H1 (cell line): ENCODE measurements at places on chromosomes 6 and 20. TPM values are rescaled to one million over a fixed set of nuclear protein-coding genes. Genes with fewer than 3 reads are reported as not detected.

SULF2 gene
- polyA plus RNA-seq: 15.7 and 29.0 TPM in 2 replicates

MUC21 gene
- not detected in 2 replicates for polyA plus RNA-seq

EYA2 gene
- polyA plus RNA-seq: 1.6 and 2.0 TPM in 2 replicates

WFDC5 gene
- polyA plus RNA-seq: not detected in 2 replicates

ZC2HC1B gene
- not detected in 2 replicates for polyA plus RNA-seq

PROCR gene
- 42.9 and 54.4 TPM in 2 replicates for polyA plus RNA-seq

NEU1 gene
- polyA plus RNA-seq: 65.6 and 72.1 TPM in 2 replicates

C4A gene
- polyA plus RNA-seq: 0.62 and 1.7 TPM in 2 replicates

TMEM200A gene
- 3.8 and 6.2 TPM in 2 replicates for polyA plus RNA-seq

FBXO5 gene
- polyA plus RNA-seq: 11.4 and 13.7 TPM in 2 replicates

SCUBE3 gene
- 0.80 and 1.1 TPM in 2 replicates for polyA plus RNA-seq

ZNF451 gene
- 7.0 and 10.7 TPM in 2 replicates for polyA plus RNA-seq

LY6G5B gene
- 9.5 and 10.6 TPM in 2 replicates for polyA plus RNA-seq

SOX4 gene
- polyA plus RNA-seq: 14.1 and 16.1 TPM in 2 replicates

BTNL2 gene
- not detected in 2 replicates for polyA plus RNA-seq

TBPL1 gene
- 19.5 and 32.5 TPM in 2 replicates for polyA plus RNA-seq

WFDC12 gene
- polyA plus RNA-seq: not detected in 2 replicates

BMP7 gene
- 14.7 and 29.5 TPM in 2 replicates for polyA plus RNA-seq

FKBP5 gene
- polyA plus RNA-seq: 9.3 and 14.3 TPM in 2 replicates

HFE gene
- 0.80 and 1.6 TPM in 2 replicates for polyA plus RNA-seq

HSPA12B gene
- polyA plus RNA-seq: 2.2 and 3.5 TPM in 2 replicates

OR2J1 gene
- polyA plus RNA-seq: not detected in 2 replicates

BNIP5 gene
- not detected in 2 replicates for polyA plus RNA-seq

LTB gene
- polyA plus RNA-seq: 0.47 and 0.77 TPM in 2 replicates

TAAR2 gene
- polyA plus RNA-seq: not detected in 2 replicates

SLC22A2 gene
- 0.23 TPM in 1 of 2 replicates, not detected in the other for polyA plus RNA-seq

POPDC3 gene
- 3.4 and 6.5 TPM in 2 replicates for polyA plus RNA-seq

CD24 gene
- polyA plus RNA-seq: 1,771 and 2,134 TPM in 2 replicates

RSPH3 gene
- polyA plus RNA-seq: 0.58 and 0.60 TPM in 2 replicates

FLRT3 gene
- 0.25 and 0.41 TPM in 2 replicates for polyA plus RNA-seq

TSHZ2 gene
- 0.14 and 0.17 TPM in 2 replicates for polyA plus RNA-seq

CST4 gene
- polyA plus RNA-seq: not detected in 2 replicates

HLA-DMB gene
- 3.2 and 4.7 TPM in 2 replicates for polyA plus RNA-seq

PLEKHG1 gene
- 0.94 and 0.97 TPM in 2 replicates for polyA plus RNA-seq

GRM1 gene
- polyA plus RNA-seq: 0.15 and 0.33 TPM in 2 replicates

LPIN3 gene
- polyA plus RNA-seq: 3.9 and 5.1 TPM in 2 replicates

CDH26 gene
- polyA plus RNA-seq: 0.78 and 1.5 TPM in 2 replicates

MCHR2 gene
- not detected in 2 replicates for polyA plus RNA-seq

NRM gene
- polyA plus RNA-seq: 50.4 and 55.4 TPM in 2 replicates

B3GALT4 gene
- polyA plus RNA-seq: 2.2 and 3.2 TPM in 2 replicates

SLC22A16 gene
- polyA plus RNA-seq: not detected in 2 replicates

RBPJL gene
- 1.3 and 1.5 TPM in 2 replicates for polyA plus RNA-seq

CRISP3 gene
- polyA plus RNA-seq: not detected in 2 replicates

SDHAF4 gene
- 9.8 and 10.4 TPM in 2 replicates for polyA plus RNA-seq

CAGE1 gene
- 0.02 TPM in 1 of 2 replicates, not detected in the other for polyA plus RNA-seq

PTK6 gene
- polyA plus RNA-seq: 0.12 and 0.30 TPM in 2 replicates

PGBD1 gene
- 2.3 and 2.5 TPM in 2 replicates for polyA plus RNA-seq

SRC gene
- 27.6 and 35.4 TPM in 2 replicates for polyA plus RNA-seq

ERVFRD-1 gene
- polyA plus RNA-seq: not detected in 2 replicates

BYSL gene
- polyA plus RNA-seq: 37.3 and 42.8 TPM in 2 replicates

ZNF512B gene
- 7.3 and 10.6 TPM in 2 replicates for polyA plus RNA-seq

CDC25B gene
- polyA plus RNA-seq: 21.7 and 32.4 TPM in 2 replicates

PKIB gene
- polyA plus RNA-seq: 13.5 and 14.5 TPM in 2 replicates

ECT2L gene
- not detected in 2 replicates for polyA plus RNA-seq

ABHD16B gene
- 0.05 TPM in 1 of 2 replicates, not detected in the other for polyA plus RNA-seq

GOPC gene
- polyA plus RNA-seq: 4.0 and 5.3 TPM in 2 replicates

GPX5 gene
- 0.08 TPM in 1 of 2 replicates, not detected in the other for polyA plus RNA-seq

OSTM1 gene
- 17.7 and 26.1 TPM in 2 replicates for polyA plus RNA-seq
